DMS79 treated with DMSO at 0.1 percent for 48 hours (cell line): ENCODE measurements at places on chromosomes 7 and 10.

DNA sequence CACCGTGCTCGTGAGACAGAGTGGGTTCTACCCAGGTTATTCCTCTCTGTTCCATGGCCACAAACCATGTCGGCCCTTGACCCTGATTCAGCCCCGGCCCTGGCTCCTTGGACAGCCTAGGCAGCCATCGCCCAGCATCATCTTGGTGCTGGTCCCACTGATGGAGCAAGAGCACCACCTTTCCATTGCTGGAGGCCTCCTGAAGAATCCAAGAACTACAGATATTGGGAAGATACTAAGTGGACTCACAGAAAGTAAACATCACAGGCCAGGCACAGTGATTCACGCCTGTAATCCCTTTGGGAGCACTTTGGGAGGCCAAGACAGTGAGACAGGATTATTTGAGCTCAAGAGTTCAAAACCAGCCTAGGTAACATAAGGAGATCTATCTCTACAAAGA is 125.1 kb downstream of the NT5C2 start:
- DNase-seq: no peak

DNA sequence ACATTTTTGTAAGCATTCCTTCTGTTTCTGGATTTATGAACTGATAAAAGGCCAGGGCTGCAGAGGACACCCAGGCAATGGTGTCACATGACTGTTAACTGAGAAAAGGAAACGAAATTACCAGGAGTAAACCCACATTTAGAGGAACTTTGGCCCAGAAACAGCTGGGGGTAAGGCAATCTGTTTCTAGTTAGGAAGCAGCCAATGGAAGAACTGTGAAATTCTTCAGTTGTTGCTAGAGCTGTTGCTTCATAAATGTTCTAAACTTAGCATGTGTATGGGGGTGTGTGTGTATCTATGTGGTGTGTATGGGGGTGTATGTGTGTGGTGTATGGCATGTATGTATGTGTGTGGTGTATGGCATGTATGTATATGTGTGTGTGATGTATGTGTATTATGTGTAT is 11.8 kb upstream of the PDCD4 start:
- DNase-seq: no peak

DNA sequence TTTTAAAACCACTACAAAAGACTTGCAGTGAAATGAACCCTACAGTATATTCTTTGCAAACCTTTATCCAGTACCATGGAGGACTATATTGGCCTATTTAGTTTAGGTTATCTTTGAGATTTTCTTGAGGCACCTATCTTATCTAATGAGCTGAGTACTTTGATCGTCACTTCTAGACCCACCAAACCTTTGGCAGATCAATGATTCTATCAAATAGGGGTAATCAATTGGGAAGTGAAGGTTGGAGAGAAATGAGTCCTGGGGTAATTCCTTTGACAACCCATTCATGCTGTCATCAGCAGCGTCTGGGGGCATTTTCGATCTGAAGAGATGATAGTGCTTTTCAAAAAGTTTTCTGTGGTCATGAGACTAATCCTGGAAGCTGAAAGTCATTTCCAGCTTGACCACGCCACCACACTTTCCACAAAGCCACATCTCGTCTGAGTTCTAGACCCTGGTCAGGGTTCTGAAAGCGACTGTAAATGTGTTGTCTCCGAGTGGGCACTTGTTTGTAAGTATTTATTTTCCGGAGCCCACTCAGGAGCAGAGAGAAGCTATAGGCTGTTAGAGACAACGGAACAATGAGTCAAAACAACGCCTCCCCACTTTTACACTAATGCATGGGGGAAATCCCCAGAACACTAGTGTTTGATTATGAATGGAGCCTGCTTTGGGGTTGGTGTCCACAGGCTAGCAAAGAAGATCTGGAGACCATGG is 4.8 kb downstream of the EGR2 start:
- no peak for DNase-seq

GRCh38 chr7:84274029-84274638 is 79.5 kb upstream of the SEMA3A start:
- peak; percentile 14 for DNase-seq

GRCh38 chr7:27605283-27605682 is 57.4 kb downstream of the HIBADH start:
- DNase-seq: no peak

DNA sequence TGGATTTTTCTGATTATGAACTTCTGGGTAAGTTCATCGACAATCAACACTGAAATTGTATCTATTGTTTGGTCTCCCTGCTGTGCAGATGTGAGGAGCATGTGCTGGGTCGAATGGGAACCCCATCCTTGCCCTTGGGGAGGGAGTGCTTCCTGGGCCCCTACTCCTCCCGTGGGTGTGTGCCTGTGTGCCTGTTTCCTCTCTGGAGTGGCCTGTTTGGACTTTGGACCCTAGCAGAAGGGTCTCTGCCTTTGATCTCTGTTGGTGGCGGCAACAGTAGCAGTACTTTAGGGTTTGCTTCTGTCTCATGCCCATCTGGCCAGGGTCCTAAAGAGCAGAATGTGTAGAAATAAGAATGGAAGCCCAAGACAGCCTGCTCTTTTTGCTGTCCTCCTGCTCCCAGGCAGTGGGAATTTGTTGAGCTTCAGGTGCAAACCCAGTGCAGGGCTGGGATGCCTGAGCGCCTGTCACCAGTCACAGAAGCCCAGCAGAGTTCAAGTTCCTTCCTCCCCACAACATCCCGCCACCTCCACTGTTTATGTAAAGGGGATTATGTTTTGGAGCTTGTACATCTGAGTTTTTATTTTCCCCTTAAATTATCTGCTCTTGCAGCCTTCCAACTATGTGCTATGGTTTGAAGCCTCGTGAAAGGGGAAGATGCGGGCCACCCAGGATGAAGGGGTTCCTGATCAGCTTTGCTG is 1.5 kb upstream of the TACR2 start:
- no peak for DNase-seq

DNA sequence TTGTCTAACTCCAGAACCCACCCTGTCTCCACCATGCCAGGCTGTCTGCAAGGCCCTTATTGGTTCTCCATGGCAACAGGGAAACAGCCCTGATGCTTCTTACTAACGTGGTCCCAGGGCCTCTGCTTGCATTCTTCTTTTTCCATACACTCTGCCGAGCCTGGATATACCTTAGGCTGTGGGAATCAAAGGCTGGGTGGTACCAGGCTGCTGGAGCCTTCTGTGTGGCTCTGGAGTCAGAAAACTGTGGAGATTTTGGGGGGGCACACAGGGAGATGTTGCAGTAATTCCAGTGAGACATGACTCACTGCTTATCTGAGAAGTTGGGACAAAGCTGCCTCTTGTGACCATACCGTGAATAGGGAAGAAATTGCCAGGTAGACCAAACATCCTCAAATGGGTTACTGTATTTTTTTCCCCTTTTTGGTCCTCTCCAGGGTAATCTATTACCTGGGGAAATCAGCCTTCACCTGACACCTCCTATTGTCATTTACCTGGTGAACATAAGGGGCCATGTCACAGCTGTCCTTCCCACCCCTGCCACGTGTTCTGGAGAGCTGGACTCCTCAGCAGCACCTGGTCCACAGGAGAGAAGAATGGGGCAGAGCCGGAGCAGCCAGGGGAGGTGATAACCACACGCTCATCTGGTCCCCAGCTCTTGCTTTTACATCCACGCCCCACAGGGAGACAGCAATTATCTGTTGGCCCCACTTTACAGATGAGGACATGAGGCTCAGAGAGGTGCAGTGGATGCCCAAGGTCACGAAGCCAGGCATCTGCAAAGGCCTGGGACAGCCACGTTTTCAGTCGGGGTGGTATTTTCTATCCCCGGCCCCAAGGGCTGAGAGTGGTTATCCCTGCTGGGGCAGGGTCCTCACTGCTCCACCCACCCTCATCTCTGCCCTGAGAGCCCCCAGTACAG is 4.6 kb downstream of the CHST3 start:
- DNase-seq: no peak

- no peak for DNase-seq
Measured at GRCh38 chr7:112144284-112145059, 61.7 kb downstream of the DOCK4 start.

GRCh38 chr10:72802763-72803505 is 90.6 kb upstream of the OIT3 start:
- DNase-seq: no peak

GRCh38 chr7:24723178-24723530 is 34.1 kb downstream of the GSDME start:
- DNase-seq: no peak
